H7 (cell line): ENCODE measurements at places on chromosomes 7 and 10. TPM values are rescaled to one million over a fixed set of nuclear protein-coding genes. Genes with fewer than 3 reads are reported as not detected.

GPR158 gene
- 0.35 and 0.44 TPM in 2 replicates for total RNA-seq

- no peak for DNase-seq
Measured at GRCh38 chr7:159023746-159024145, 120.9 kb downstream of the VIPR2 start.

- DNase-seq: no peak
Measured at GRCh38 chr10:19928936-19929335, 112.7 kb downstream of the PLXDC2 start.

MYH16 gene
- total RNA-seq: not detected in 2 replicates

EIF5AL1 gene
- 0.73 and 0.74 TPM in 2 replicates for total RNA-seq

- no peak for DNase-seq
Measured at GRCh38 chr10:86066696-86067095, 299.9 kb downstream of the GRID1 start.

- DNase-seq: no peak
Measured at GRCh38 chr7:2261611-2262010, 19.6 kb downstream of the NUDT1 start.

DNA sequence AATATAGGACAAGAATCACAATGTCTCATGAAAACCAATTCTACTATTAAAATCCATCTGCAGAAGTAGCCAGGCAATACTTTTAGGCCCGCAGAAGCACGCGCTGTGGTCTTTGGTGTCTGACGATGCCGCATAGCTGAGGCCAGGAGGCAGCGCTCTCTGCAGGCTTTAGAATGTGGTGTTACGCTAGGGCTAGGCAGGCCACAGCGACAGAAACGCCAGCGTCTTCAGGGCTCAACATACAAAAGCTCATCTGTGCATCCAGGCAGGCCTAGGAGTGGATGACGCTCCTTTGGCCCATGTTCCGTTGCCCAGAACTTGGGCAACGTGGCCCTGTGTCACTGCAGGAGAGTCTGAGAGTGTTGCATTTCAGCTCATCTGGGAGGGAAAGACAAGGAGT lies 601.1 kb upstream of the FOXK1 start:
- DNase-seq: no peak

GRCh38 chr10:119871881-119872609 lies 598 bp downstream of the MCMBP start:
- DNase-seq: peak; percentile 85

DNA sequence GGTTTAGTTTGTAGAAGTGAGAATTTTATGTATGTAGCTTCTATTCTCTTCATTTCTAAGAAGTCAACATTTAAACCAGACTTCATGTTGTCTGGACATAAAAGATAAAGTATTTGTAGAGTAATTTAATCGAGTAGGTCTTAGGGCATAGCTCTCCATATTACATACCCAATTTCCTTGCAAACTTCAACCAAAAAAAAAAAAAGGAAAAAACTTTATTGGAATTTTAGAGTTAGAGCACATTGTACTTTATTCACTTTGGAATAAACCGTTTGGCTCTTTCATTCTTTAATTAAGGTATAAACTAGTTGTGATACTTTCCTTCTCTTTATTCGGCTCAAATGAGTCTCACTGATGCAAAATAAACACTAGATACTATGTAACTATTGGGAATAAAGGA lies 36.0 kb downstream of the PTER start:
- DNase-seq: no peak

- peak; percentile 88 for DNase-seq
Measured at GRCh38 chr10:87659571-87660483, at the start of gene PAPSS2. TSS of gene PAPSS2 (plus strand) at chr10:87659878. CDS start at chr10:87659982, 104 bp downstream.

PPP1R3C gene
- total RNA-seq: 0.31 and 0.63 TPM in 2 replicates

SKIDA1 gene
- total RNA-seq: 10.4 and 15.1 TPM in 2 replicates

- DNase-seq: peak; percentile 64
Measured at GRCh38 chr10:11345224-11346054, 266.0 kb downstream of the USP6NL start.

GRCh38 chr10:86461963-86462804 lies 59.4 kb downstream of the WAPL start:
- peak; percentile 16 for DNase-seq

GHRHR gene
- total RNA-seq: 1.9 and 2.7 TPM in 2 replicates

SCART1 gene
- total RNA-seq: 0.03 and 0.44 TPM in 2 replicates

GRCh38 chr10:131431533-131431932 lies 120.0 kb upstream of the TCERG1L start:
- no peak for DNase-seq

DLX6 gene
- not detected in 2 replicates for total RNA-seq

GRCh38 chr7:15845868-15846267 lies 159.4 kb upstream of the MEOX2 start:
- no peak for DNase-seq

DNA sequence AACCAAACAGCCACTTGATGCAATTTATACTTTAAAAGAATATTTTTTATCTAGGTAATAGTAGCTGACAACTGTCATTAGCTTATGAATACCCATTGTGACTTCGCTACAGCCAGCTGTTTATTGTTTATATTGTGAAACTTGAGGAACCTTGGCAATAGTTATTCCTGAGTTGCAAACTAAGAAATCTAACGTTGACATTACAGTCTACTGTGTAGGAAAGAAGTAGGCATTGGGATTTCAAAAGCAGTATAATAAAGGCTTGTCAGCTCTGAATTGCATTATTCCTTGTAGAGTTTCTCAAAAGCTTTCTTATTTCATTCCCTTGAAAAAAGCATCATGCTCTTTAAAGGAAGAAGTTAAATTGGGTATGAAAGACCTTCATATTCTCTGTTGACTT lies 42.7 kb upstream of the OIT3 start:
- no peak for DNase-seq

UBE2H gene
- 33.7 and 58.9 TPM in 2 replicates for total RNA-seq

DNA sequence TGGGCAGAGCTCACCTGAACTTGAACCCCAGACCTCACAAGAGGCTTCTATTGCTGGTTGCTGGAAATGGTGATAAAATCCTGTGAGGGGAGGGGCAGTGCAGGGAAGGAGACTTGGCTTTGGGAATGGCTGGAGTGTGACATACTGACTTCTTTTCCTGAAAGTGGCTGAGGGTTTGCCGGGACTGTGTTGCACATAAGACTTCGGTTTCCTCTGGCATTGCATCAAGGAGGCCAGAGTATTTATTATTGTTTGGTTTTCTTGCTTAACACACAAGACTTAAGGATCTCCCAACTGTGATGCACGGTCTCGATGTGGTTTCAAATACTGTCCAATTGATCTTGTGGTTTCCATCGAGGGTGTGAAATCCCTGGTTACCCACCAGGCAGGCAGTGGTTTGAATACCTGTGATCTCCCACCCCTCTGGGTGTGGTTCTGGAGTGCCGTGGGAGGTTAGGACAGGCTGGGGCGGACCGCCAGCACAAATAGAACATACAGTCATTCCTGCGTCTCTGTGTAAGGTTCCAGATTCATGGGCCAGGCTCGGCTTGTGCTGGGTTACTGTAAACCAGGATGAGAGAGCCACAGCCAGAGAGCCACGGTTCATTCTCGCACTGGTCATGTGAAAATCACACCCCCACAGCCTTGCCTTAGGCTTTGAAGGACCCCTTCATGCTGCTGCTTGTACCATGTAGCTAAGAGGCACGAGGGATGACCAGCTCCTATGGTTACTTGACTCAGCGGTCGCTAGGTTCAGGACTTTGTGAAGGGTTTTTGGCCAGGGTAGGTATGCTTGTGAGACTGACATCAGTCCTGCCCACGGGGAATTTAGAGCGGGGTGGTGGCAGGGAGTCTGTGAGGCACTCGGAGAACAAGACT lies 39.2 kb downstream of the WBP1L start:
- no peak for DNase-seq

DNA sequence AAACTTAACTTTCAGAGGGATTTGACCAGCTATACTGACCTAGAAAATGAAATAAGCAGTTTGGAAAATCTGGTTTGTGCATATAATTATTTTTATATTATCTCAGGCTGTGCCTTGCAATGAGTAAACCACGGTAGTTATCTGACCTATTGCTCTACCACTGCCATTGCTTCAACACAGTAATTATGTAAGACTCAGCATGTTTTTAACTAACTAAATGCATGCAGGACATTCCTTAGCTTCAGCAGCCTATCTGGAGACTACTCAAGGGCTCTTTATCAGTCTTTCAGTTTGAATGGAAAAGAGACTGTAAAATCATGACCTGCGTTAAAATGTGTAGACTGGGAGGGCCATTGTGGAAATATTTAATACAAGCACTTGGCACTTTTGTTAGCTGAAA lies 22.5 kb downstream of the CHN2 start:
- peak; percentile 44 for DNase-seq

WNT2 gene
- not detected in 2 replicates for total RNA-seq

DNA sequence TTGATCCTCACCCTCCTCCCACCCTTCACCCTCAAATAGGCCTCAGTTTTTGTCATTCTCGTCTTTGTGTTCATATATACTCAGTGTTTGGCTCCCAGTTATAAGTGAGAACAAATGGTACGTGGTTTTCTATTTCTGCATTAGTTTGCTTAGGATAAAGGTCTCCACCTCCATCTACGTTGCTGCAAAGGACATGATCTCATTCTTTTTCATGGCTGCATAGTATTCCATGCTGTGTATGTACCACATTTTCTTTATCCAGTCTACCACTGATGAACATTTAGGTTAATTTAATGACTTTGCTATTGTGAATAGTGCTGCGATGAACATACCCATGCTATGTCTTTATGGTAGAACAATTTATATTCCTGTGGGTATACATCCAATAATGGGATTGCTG lies 91.2 kb downstream of the PLPP4 start:
- DNase-seq: no peak

- no peak for DNase-seq
Measured at GRCh38 chr10:79342295-79342761, 4.9 kb upstream of the PPIF start.
